Effector memory CD8-positive, alpha-beta T cell (primary cell): ENCODE measurements at places on chromosomes 16 and 17.

- no peak for DNase-seq
Measured at GRCh38 chr16:69880640-69881133, 70.4 kb upstream of the CLEC18A start.

- peak; percentile 23 for DNase-seq
Measured at GRCh38 chr17:794876-795275, 12.7 kb downstream of the MRM3 start.

DNA sequence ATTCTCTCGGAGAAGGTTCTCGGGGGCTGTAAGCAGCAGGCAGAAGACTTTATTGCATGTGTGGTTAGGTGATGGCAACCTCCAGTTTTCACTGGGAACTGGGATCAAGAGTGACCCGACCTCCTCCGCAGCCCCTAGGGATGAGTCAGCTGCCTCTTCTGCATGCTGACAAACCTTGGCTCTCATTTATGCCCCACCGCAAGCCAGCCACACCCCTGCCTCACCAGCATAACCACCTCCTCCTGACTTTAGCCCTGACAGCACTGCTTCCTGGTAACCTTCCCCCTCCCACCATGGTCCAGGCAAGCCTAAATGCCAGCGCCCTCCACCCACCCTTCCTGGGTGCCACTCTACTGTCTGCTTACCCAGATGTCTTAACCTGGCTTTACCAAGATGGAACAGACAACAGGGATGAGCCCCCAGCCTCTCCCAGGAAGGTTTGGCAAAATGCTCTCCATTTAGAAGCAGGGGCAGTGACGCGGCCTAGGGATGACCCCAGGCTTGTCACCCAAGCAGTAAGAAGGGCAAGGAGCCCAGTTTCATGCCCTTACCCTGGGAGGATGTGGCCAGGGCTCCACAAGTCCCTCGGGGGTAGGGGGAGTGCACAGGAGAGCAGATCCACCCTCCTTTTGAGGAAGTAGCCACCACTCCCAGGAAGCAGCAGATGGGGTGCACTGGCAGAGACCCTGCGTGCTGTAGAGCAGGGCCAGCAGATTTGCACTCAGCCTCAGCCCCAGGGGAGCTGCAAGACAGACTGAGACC lies 73.5 kb downstream of the GOSR1 start:
- no peak for DNase-seq

- no peak for DNase-seq
Measured at GRCh38 chr16:75534560-75535205, 1.2 kb downstream of the CHST5 start.

DNA sequence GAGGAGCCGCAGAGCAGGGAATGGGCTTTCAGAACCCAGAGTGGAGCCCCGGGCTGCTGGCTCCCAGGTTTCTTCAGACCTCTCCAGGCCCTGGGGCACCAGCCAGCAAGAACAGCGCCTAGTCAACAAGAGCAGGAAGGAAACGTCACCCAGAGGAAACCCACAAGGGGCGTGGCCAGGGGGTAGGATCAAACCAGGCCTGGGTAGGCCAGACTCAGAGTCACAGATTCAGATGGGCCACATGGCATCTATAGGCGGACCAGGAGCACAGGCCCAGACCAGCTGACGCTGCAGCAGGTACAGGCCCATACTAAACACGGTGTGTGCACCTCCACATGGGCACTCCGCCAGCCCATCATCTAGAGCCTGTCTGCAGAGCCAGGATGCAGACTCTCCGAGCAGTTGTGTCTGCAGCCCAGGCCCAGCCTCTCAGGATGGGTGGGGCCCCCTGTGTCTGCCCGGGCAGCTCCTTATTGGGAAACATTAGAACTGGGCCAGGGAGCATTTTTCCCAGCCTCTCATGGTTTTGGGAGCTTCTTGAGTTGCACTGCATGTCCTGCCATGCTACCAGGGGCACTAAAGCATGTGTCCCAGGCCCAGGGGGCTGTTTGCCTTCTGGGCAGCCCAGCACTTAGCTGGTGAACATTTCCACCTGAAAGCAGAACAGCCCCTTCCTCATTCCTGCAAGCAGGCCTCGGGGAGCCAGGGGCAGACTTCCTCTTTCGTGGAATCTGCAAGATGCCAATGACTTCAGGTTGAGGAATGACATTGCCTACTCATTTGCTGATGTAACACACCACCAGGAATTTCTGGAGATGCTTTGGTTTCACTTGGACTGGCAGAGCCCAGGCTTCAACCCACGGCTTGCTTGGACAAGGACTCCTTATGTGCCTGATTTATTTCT lies at the start of gene NLRP1:
NLRP1 (minus strand) TSS at position 127 of the 904 bp plus-strand sequence. CDS start 552 bp downstream, outside the sequence.
- DNase-seq: peak; percentile 95

GRCh38 chr16:86410529-86410928 lies 99.8 kb upstream of the FOXF1 start:
- no peak for DNase-seq

DNA sequence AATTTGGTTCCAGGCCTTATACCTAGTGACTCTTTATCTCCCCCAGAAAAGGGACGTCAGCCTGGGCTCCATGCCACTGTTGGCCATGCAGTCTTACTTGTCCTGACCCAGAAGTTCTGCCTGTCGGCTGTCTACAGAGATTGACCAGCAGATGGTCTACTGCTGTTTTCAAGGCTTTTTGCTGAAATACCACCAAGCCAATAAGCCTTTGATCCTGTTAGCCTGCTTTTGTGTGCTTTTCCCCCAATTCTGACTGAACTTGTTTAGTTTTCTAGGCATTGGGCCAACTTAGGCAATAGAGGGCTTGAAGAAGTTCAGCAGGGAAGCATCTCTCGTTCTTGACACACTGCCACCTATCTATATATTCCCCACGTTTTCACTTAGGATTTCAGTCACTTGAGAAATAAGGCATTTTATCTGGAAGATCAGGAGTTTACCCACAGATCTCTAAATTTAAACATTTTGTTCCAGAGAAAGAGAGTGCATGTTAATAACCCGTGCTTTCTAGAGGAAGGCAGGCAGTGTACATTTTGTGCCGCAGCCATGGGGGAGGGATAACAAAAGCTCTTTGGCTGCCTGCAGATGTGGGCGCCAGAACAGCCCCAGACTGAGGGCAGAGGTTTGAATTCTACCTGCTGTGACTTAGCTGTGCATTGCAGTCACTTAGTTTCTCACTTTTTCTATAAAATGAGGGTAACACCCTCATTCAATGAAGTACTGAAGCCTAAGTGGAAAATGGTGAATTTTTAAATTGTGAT lies 12.3 kb upstream of the CARMIL2 start:
- DNase-seq: no peak

DNA sequence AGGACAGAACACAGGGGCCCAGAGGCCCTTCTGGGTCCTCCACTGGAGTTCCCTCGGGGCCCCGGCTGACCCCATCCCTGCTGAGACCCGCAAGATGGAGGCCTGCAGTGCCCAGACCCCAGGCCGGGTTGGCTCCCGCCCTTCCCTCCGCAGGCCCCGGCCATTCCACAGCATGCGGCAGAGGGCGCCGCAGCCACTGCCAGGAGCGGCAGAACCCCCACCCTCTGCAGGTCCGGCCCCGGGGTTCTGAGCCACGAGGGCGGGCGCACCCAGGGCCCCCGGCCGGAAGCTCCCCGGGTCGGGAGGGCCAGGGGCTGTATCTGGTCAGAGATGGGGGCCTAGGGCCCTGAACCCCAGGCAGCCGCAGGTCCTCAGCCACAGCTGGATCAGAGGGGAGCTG lies 2.4 kb upstream of the PERCC1 start:
- no peak for DNase-seq

DNA sequence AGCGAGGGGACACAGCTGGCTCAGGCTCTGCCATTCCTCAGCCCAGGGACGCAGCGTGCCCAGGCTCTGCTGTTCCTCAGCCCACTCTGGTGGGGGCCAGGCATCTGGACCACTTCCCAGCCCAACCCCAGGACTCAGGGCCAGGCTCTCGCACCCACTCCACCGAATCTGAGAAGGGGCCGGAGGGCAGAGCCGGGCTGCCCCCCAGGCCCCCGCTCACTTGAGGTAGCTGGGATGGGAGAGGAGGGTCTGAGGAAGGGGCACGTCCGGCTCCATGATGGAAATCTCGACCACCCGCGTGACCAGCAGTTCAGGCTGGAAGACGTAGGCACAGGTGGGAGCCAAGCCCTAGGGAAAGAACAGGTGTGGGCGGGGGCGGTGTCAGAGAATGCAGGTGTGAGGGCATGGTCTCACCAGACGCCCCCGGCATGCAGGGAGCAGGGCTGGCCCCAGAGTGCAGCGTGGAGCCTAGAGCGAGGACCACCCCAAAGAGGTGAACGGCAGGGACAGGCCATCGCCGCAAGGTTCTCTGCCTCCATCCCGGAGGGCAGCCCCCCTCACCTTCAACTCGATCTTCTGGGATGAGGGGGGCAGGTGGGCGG lies 4.9 kb downstream of the PGAP6 start:
- DNase-seq: no peak

DNA sequence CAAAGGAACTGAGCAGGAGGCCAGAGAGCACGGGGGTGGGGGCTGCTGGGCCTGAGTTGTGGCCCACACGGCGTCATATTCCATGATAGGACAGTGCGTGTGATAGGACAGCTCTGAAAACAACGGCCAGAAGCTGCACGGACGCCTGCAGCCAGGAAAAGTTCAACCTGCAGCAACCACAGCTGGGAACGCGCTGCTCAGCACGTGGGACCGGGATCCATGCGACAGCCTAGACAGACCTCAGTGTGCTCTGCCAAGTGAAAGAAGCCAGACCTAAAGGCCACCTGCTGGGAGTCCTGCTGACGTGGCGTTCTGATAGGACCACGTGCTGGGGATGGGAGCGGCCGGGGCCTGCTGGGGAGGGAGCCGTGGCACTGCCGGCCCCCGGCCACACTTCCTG lies 21.6 kb downstream of the CTU2 start:
- no peak for DNase-seq

GRCh38 chr17:19905502-19905901 lies 37.8 kb upstream of the ULK2 start:
- DNase-seq: no peak

GRCh38 chr17:81608605-81609004 lies 28.3 kb downstream of the NPLOC4 start:
- DNase-seq: no peak

DNA sequence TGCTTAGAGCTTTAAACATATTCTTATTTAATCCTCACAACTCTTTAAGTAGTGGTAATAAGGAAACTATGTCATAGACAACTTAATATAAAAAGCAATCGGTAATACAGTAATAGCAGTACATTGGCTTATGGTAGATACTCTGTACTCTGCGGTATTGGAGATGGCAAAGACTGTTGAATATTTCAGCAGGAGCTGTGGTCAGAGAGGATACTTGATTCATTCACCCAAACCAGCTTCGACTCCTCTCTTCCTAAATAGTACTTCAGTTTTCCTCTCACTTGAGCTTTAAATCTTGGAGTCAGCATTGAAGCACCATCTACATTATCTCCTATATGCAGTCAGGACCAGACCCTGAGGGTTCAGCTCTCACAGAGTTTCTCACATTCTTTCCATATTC lies 169.3 kb downstream of the CYB561 start:
- DNase-seq: no peak

- DNase-seq: peak; percentile 67
Measured at GRCh38 chr17:49694847-49695697, 12.7 kb downstream of the SLC35B1 start.

GRCh38 chr16:77660311-77660710 lies 62.0 kb upstream of the NUDT7 start:
- DNase-seq: no peak

- DNase-seq: no peak
Measured at GRCh38 chr16:79169239-79169638, 431.3 kb downstream of the MAF start.

DNA sequence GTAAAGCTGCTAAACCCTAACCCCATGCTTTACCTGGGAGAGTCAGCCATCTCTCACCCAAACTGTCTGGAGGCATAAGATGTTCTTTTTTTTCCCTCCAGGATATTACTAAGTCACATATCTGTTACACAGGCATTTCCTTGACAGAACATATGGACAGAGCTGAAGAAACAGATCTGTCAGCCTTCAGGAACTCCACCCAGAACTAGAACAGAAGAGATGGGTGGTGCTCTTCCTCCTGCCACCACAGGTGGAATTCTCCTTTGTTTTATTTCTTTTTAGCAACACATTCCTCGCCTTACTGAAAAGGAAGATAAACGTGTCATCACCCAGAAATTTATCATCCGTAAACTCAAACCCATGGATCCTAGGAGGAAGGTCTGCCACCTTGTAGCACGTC lies 8.8 kb downstream of the MYCBPAP start:
- no peak for DNase-seq

- DNase-seq: no peak
Measured at GRCh38 chr16:82874271-82874670, 247.5 kb downstream of the CDH13 start.

- no peak for DNase-seq
Measured at GRCh38 chr16:65808790-65809189, 557.7 kb upstream of the CDH5 start.

GRCh38 chr17:68693466-68693865 lies 92.3 kb upstream of the FAM20A start:
- no peak for DNase-seq

DNA sequence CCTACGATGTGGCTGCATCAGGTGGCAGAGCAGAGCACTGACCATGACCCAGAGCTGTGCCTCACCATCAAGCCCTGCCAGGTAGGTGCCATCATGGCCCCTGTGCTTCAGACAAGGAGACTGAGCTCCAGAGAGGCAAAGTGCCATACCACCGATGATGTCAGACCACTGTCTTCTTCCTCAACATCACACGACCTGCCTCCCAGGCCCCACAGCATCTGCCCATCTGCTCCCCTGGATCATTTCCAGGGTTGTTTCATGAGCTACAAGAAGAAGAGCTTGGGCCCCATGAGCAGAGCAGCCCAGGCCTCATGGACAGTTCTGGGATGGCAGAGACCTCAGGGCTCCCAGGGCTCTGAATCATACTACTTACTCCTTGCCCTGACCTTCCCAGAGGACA lies 9.9 kb downstream of the XYLT1 start:
- DNase-seq: no peak

- no peak for DNase-seq
Measured at GRCh38 chr16:59683709-59684108, 949.6 kb upstream of the GOT2 start.

GRCh38 chr17:65727246-65727645 lies 165.8 kb upstream of the AXIN2 start:
- no peak for DNase-seq

- DNase-seq: no peak
Measured at GRCh38 chr17:6668727-6669425, 17.3 kb downstream of the C17orf100 start.

- DNase-seq: no peak
Measured at GRCh38 chr17:80860703-80861417, 130.8 kb upstream of the CHMP6 start.

DNA sequence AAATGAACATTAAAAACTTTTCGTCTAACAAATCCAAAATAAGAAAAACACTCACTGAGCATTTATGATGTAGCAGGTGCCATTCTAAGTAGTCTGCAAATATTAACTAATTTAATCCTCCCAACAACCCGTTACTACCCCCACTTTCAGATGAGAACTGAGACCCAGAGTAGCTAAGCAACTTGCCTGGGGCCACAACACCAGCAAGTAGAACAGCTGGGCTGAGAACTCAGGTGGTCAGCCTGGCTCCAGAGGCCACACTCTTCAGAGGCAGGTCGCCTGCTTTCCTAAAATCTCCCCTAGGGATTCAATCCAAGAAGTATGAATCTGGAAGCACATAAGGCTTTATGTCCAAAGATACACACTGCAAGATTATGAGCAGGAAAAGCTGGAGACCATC lies 6.2 kb downstream of the MBTPS1 start:
- no peak for DNase-seq
